CD4-positive, alpha-beta T cell treated with Interleukin-1 beta for 1 hour (primary cell): ENCODE measurements at places on chromosomes 3 and 15.

- no peak for DNase-seq
Measured at GRCh38 chr3:9222956-9223639, 26.3 kb downstream of the SRGAP3 start.

- no peak for DNase-seq
Measured at GRCh38 chr3:15716178-15716577, 81.6 kb downstream of the ANKRD28 start.

DNA sequence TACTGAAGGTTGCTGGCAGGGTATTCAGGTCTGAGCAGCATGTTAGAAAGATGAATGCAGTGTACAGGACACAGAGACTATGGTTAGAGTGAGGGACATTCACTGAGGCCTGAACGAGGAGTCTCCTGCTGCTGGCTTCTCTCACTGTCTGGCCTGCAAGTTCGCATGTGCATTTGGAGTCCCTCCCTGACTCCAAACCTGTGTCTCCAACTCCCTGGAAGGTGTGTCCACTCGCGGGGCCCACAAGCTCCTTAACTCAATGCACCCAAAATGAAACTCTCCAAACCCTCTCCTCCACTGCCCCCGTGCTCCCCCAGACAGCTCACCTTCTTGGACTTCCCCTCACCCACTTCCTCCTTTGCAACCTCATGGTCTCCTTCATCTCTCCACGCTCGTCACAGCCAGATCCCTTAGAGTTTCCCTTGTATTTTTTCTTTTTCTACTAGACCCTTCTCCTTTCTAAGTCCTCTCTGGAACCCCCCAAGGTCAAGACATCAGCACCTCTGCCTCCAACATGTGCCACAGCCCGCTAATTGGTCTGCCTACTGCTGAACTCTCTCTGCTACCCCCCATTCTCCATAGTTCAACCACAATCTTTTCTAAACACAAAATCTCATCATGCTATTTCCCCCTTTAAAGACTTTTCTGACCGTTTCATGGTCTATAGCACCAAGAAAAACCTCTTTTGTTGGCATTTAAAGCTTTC is 58.3 kb downstream of the HES1 start:
- DNase-seq: peak; percentile 13

GRCh38 chr3:52532838-52533622 is 627 bp downstream of the NT5DC2 start:
- DNase-seq: peak; percentile 7

- no peak for DNase-seq
Measured at GRCh38 chr3:139455855-139456254, 20.5 kb downstream of the RBP2 start.

DNA sequence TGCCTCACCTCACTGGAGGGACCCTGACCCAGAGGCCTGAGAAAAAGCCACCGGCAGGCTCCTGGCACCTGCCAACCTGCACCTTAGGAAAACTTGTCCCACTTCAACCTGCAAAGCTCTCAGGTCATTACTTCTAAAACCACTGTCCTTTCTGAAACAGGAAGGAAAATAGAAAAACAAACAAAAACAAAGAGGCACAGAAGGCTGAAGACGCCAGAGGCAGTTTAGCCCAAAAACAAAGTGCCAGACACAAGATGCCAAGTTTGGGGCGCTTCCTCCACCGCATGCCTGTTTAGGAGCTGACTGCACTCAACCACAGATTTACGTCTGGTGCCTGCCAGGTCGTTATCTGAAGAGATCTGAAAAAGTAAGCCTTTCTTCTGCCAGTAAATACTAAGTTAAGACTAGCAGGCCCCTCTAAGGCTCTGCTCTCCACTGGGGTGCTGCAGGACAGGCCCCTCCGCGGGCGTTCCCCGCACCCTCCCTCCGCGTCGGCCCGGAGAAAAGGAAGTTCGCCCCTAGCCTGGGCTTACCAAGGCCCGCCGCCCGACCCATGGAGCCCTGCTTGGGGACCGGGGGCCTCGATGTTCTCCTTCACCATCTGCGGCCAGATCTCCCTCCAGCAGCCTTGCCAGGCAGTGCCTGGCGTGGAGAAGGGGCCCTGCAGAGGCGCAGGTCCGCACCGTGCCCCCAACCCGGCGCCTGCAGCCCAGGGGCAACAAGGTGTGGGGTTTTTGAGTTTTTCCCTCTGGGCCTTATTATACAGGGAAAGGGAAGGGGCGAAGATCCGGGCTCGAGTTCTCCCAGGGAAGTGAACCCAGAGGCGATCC is 1.3 kb downstream of the GOLGA8A start:
- peak; percentile 21 for DNase-seq

- no peak for DNase-seq
Measured at GRCh38 chr3:156808025-156808424, 18.1 kb upstream of the LEKR1 start.

- DNase-seq: no peak
Measured at GRCh38 chr3:49199900-49200281, 28.5 kb downstream of the KLHDC8B start.

- no peak for DNase-seq
Measured at GRCh38 chr15:82640672-82641071, 6.5 kb downstream of the CPEB1 start.

GRCh38 chr15:94584833-94585244 is 353.5 kb downstream of the MCTP2 start:
- peak; percentile 32 for DNase-seq

DNA sequence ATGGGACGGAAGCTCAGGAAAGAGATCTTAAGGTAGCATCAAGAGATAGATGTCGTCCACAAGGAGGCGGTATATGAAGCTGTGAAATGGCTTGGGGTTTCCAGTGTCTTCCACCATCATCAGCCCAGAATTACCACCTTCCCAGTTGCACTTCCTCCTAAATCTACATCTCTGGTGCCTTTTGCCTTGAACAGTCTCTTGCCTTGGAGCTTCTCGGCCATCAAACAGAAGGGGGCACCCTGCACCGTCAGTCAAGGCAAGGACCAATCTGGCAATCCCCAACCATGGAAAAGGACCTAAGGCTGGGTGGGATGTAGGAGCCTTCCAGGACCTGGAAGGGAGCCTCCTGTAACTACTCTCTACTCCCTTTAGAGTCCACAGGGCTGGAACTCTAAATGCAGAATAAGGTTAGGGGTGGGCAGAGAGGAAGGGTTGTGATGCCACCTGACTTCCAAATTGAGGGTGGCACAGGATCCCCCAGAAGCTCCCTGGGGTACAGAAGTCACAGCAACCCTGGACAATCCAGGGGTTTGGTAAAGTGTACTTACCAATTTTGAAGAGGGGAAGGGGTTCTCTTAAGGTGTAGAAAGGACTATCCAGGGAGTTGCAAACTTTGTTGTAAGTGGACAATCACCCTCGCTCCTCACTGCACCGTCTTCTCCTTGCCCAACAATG is 1.0 kb upstream of the RYR3 start:
- DNase-seq: no peak

GRCh38 chr3:61682671-61683548 is 121.5 kb downstream of the PTPRG start:
- DNase-seq: no peak

DNA sequence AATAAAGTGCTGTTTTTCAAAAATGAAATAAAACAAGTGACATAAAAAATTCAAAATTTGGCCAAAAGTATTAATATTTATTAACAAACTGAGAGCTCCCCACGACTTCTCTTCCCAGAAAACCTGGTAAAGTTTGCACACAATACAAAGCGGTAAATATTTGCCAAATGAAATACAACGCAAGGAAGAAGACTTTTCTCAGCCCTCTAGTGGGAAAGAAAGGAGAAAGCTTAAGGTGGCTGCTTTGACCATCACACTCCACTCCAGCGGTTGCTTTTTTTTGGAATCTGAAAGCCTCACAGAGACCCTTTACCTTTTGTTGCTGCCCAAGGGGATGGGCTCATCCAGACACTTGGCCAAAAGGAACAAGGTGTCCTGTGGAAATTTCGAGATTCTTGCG is 1.1 kb upstream of the GK5 start:
- no peak for DNase-seq

DNA sequence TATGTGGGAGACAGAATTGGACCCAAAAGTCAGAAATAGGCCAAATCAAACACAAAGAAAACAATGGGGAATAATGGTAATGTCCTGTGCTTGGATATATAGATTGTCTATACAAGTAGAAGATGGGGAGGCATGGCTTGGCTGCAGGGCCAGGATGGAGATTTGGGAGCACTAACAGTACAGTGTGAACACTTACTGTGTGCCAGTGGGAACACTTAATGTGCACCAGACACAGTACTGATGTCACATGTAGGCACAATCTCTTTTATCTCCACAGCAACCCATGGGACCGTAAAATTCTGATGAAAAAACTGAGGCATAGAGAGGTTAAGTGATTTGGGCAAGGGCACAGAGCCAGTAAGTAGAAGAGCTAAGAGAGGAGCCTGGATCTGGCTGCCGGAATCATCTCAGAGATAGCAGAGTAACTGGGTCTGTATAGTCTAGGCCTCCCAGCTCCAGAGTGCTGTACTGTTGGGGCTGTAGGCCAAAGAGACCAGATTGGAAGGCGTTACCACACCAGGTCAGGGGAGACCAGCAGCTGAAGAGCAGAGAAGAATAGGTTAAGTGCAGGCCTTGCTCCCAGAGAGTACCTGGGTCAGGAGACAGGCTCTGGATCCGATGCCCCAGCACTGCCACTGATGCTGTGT is 63.3 kb downstream of the RLBP1 start:
- DNase-seq: no peak

GRCh38 chr3:151196434-151196833 is 6.6 kb downstream of the GPR171 start:
- no peak for DNase-seq
